ENCODE measurements at places on chromosomes 11 and 22.

DNA sequence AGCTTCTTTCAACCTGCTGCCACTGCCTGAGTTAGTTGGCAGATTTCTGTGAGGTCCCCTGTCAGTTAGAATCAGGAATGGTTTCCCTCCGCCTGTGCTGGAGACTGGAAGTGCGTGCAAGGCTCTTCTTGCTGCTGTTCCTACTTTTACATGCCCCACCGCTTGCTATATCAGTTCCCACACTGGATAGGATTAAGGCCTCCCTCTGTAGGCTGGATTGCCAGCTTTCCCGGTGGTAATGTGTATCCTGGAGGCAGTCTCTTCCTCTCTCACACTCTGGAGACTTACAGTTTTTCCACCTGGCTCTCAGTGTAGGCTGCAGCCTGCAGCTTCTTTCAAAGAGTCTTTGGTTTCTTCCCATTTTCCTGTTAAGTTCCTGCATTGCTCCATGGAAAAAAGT is 66.5 kb downstream of the ARHGAP42 start:
- DNase-seq = no peak

GRCh38 chr11:111879637-111879960 is 258 bp downstream of the CFAP68 start:
- DNase-seq = no peak

- DNase-seq = no peak
Measured at GRCh38 chr11:67057205-67057672, 592 bp downstream of the RHOD start.

- DNase-seq = no peak
Measured at GRCh38 chr22:28466399-28466798, 213.2 kb downstream of the TTC28 start.

GRCh38 chr11:67373648-67374570 is 511 bp upstream of the CLCF1 start:
- peak; percentile 66 for DNase-seq

DNA sequence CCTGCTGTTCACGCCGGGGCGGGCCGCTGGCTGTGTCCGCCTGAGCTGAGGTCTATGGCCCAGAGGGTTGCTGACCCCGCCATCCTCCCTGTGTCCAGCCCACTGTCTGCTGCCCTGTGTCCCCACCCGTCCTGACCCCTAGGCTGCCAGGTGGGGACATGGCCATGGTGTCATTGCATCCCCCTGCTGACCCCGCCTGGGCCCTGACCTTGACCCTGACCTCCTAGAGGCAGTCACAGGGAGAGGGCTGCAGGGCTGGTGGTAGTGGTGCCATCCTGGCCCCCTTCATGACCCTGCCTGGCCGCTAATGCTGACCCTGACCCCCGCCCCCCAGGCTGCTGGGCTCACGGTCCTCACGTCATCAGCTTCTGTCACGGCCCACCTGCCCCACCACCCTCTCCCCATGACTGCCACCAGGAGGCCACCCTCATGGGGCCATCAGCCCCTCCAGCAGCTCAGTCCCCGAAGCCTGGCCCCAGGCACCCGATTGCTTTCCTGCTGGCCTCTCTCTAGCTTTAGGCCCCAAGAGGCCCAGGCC is 285.9 kb downstream of the BRD1 start:
- no peak for DNase-seq

DNA sequence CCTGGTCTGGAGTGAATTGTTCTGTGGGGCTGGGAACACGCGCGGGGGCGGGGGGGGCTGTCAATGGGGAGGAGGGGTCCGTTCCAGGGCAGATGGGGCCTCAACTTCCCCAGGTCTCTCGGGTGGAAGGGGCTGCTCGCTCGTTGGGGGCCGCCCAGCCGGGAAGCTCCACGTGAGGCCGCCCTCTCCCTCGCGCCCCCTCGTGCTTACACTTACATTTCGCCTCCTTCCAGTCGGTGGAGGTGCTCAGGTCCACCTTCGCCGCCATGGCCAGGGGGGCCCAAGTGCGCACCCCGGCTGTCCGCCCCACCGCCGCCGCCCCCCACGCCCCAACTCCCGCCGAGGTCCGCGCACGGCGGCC is 452 bp downstream of the MACROD1 start:
- no peak for DNase-seq

DNA sequence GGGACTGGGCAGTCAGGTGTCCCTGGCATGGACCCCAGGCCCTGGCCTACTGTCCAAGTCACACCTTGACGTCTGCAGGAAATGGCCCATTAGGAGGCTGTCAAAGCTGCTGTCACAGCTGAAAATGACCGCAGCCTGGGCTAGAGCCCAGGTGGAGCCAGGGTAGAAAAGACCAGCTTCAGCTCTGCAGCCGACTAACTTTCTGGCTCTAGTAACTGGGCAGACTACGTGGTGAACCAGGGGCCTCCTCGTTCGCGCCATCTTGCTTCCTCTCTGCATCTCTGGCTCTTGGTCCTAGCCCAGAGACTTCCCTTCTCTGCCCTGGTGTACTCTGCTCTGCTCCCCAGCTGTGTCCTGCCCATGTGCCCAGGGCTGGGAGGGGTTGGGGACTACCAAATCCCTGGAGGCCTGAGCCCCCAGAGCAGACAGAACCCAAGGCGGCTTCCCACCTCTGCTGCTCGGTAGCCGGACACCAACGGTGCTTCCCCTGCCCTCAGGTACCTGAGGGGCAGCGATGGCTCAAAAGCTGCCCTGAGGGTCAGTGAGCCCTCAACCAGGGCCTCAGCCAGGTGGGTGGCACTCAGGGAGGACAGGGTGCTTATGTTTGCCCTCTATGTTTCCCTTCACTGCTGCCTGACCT is 19.7 kb downstream of the SART1 start:
- DNase-seq = no peak

- DNase-seq = no peak
Measured at GRCh38 chr22:39931251-39931650, 28.9 kb upstream of the TMA7B start.

GRCh38 chr11:36729825-36730224 is 131.8 kb upstream of the RAG2 start:
- DNase-seq = peak; percentile 9

Data from COLO829 (cell line).